WTC11 (cell line): ENCODE measurements at places on chromosomes 7 and 10.

GRCh38 chr7:9349625-9350024 lies 916.2 kb downstream of the NXPH1 start:
- DNase-seq: no peak

GRCh38 chr7:35729061-35729783 lies 34.3 kb upstream of the HERPUD2 start:
- DNase-seq: no peak

- DNase-seq: peak; percentile 57
These were observed at the start of gene SLK for GRCh38 chr10:103966671-103967447. SLK (plus strand) TSS chr10:103967140; CDS start chr10:103967746, 606 bp downstream.

DNA sequence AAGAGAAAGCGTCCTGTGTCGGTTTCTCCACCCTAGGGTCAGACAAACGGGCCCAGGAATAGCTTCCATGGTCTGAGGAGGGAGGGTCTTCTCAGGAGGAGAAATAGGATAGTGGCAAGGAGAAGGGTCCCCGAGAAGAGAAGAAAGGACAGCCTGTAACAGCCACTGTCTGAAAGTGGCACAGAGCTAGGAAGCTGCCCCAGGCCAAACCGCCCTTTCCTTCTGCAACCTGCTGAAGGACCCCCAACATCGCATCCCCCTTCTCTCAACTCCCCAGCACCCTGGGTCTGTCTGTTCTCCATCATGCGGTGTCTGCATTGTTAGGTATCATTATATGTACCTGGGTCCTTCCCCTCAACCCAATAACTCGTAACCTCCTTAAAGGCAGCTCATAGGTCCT lies 47.1 kb downstream of the COL17A1 start:
- DNase-seq: no peak

DNA sequence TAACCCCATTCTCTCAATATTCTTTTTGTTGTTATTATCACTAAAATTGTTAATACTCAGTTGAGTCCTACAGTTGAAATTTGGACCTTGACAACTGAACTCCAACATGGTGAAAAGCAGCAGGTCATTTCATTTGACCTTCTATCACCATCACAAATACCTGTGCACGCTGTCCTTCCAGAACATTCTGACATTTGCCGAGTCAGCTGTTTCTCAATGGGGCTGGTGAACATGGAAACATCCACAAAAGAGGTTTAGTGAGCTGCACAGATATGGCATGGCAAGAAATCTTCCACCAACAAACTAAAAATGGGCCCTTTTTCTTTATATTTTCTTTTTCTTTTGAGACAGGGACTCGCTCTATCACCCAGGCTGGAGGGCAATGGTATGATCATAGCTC lies 169.7 kb downstream of the ZNF438 start:
- no peak for DNase-seq

DNA sequence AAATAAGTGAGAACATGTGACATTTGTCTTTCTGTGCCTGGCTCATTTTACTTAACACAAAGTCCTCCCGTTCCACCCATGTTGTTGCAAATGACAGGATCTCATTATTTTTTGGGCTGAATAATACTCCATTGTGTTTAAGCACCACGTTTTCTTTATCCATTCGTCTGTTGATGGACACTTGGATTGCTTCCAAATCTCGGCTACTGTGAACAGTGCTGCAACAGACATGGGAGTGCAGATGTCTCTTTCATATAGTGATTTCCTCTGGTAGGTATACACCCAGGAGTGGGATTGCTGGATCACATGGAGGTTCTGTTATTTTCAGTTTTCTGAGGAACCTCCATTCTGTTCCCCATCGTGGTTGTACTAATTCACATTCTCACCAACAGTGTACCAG lies 264.4 kb upstream of the GALNT17 start:
- no peak for DNase-seq
